ENCODE measurements at places on chromosomes 4 and X. TPM values are rescaled to one million over a fixed set of nuclear protein-coding genes. Genes with fewer than 3 reads are reported as not detected.

GRCh38 chrX:84187533-84188319 is at the start of gene RPS6KA6:
Gene RPS6KA6, minus strand, starts transcription at chrX:84188199. Its CDS starts 300 bp downstream, at chrX:84187899.
- no peak for DNase-seq

Gene FRMPD4
- not detected for total RNA-seq

DNA sequence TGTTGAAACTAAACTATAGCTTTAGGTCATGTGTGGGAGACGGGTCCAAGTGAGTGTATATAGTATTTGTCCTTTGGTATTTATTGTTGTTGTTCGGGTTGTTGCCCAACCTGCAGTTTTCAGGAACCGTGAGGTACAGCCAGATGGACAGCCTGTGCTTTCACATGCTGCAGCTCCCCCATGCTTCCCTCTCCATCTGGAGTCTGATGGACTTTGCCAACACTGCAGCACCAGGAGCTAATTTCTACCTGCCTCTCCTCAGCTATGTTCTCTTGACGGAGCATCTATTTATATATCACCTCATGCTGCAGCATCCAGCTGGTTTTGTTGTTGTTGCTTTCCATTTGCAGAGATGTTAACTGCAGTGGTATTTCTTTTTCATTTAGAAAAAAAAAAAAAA is 80.1 kb downstream of the TLL1 start:
- no peak for DNase-seq

GRCh38 chr4:9384126-9384525 is 21.2 kb downstream of the USP17L30 start:
- no peak for DNase-seq

Gene PRKG2
- 0.16 TPM for total RNA-seq

GRCh38 chrX:28659269-28659668 is 72.0 kb downstream of the IL1RAPL1 start:
- no peak for DNase-seq

Gene SHROOM2
- not detected for total RNA-seq

- no peak for DNase-seq
Observed at GRCh38 chr4:153276971-153277370, 67.5 kb upstream of the MND1 start.

Gene ADRA2C
- not detected for total RNA-seq

Gene GABRG1
- not detected for total RNA-seq

Gene SHOX
- not detected for total RNA-seq

- no peak for DNase-seq
Observed at GRCh38 chrX:20374900-20375438, 108.3 kb upstream of the RPS6KA3 start.

GRCh38 chr4:15186149-15186548 is 183.9 kb downstream of the CPEB2 start:
- DNase-seq, result no peak

DNA sequence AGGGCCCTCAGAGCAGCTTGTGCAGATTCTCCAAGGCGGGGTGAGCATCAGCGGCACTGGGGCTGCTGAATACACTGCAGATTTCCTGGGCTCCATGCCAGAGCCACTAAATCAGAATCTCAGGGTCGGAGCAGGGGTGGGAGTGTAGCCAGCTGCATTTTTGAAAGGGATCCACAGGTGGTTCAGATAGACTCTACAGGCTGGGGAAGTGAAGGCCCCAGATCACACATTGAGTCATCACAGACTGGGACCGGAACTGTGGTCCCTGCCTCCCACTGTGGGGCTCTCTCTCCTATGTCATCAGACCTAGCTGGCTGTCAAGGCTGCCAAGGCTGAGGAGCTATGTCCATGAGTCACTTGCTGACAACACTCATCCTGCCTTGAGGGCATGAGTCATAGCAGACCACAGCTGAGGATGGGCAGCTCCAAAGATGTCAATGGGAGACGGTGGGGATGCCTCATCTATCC is 162.3 kb upstream of the MAMLD1 start:
- peak; percentile 50 for DNase-seq

GRCh38 chr4:123676890-123677229 is 280.3 kb downstream of the SPRY1 start:
- DNase-seq, result no peak

DNA sequence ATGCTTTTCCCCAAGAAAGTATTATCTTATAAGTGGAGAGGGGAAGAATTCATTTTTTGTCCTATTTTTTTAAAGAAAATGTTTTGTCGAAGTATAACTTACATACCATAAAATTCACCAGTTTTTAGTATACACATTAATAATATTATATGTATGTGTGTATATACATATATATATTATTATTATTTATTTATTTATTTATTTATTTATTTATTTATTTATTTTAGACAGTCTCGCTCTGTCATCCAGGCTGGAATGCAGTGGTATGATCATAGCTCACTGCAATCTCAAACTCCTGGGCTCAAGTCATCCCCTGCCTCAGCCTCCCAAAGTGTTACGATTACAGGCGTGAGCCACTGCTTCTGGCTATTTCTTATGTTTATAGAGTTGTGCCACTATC is 334.1 kb downstream of the ZNF674 start:
- no peak for DNase-seq

DNA sequence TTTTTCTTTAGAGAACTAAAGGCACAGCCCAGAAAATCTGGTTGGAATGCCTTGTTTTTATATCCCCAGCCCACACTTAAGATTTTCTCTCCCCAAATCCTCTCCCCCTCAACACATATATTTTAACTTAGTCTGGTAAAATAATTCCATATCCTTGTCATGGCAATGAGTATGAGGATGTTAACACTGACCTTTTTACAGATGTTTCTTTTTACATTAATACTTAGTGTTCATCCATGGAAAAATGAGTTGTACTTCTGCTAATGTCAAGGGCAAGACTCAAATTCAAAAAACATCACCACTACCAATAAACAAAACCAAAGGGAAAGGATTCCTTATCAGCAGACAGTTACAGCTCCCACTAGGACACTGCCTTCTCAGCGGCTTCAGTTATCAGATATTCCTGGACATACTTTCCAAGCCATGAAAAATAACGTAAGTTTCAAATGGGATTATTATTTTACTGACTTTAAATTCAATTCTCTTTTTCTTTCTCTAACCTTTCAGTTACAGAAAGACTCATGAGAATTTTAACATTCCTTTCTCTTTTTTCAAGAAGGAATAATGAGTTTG is 83.3 kb downstream of the RASL11B start:
- DNase-seq, result no peak

Gene RIPPLY1
- not detected for total RNA-seq

GRCh38 chr4:19213388-19213787 is 1038.3 kb upstream of the SLIT2 start:
- DNase-seq, result no peak

Gene GNRHR
- total RNA-seq, result not detected

GRCh38 chrX:148382983-148383382 is 117.4 kb upstream of the AFF2 start:
- no peak for DNase-seq

DNA sequence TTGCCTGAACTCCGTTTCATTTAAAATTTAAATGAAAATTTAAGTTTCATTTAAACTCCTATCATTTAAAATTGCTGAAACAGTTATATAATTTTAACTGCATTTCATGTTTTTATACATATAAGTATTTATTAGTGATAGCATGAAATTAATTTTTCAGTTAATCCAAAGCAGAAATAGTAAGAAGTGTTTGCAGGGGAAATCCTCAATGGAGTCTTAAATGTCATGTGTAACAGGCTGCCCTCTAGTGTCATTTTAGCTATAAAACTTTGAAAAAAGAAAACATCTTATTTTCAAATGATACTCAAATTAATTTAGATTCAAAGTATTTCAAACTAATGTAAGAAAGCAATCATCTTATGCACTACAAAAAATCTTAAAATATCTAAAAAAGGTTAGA is 27.2 kb downstream of the TAPT1 start:
- DNase-seq, result no peak

DNA sequence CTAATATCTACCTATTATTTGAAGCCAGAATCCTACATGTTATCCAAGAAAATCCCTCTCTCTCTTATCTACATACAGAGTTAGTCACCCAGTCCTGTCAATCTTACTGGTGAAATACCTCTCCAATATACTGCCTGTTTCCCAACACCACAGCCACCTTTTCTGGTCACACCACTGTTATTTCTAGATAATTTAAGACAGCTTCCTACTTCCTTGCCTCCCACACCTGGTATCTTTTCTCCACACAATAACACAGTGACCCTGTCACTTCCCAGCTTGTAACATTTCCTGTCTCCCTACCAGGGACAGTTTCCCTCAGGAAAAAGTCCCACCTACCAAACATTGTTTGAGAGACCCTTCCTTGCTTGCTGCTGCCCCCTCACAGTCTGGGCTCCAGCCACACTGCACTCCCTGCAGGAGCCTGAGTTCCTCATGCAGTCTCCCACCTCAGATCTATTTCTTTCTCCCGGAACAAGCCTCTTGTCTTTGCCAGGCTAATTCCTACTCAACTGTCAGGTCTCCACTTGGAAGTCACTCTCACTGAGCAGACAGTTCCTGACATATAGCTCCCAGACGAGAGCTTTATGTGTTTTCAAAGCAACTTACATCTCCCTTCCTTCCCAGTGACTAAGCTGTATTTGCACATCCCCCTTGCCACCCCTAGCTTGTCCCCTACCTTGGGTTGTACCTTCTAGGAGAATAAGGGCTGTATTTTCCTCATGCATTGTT is 73.6 kb upstream of the QRFPR start:
- no peak for DNase-seq

Gene CFI
- not detected for total RNA-seq

DNA sequence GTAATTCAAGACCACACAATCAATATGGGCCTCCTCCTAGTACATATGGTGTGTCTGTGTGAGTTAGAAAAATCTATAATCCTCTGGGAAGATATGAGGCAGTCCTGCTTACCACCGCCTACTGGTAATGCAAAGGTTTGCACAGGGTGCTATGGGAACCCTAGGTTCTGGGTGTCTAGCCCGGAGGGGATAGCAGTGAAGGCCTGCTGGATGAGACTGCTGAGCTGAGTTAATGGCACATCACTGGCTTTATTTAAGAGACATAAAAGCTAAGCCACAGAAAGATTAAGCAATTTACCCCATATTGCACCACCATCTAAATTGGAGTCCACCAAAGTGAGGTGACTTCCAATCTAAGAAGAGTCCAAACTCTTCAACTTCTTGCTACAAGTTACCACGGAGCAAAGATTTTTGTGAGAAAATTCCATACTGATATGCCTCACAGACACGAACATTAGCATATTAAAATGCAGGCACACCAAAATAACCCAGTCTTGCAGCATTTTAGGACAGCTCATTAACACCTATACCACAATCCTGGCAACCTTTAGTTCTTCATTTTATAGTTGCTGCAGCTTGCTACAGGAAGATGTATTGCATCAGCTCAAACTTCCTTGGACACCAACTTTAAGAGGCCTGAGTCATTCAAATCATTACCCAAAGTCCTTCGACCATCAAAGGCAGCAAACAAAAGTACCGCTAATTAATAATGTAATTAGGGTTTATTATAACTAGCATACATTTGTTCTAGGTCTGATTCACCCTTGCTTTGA is 13.7 kb downstream of the DGKK start:
- no peak for DNase-seq

All from activated naive CD4-positive, alpha-beta T cell treated with anti-CD3 and anti-CD28 coated beads, Interleukin-2, amount 50 U/mL, for 72 hours (primary cell).